Muscle of arm (tissue), 14 donors: ENCODE measurements at places on chromosomes 3 and 15.
A peak's percentile ranks its signal among the peaks of the same experiment; 100 is the strongest.

GRCh38 chr3:153165261-153165681 is 3.2 kb downstream of the RAP2B start:
- peak; percentile 15 for DNase-seq

- DNase-seq: no peak
Measured at GRCh38 chr15:40933517-40933902, 4.4 kb downstream of the DLL4 start.

- DNase-seq: no peak
Measured at GRCh38 chr3:19392150-19392549, 243.8 kb downstream of the KCNH8 start.

GRCh38 chr3:127651516-127652172 is 21.1 kb upstream of the ABTB1 start:
- DNase-seq: no peak

GRCh38 chr15:74593122-74593521 is 22.5 kb upstream of the CLK3 start:
- no peak for DNase-seq

GRCh38 chr15:66946578-66947164 is 118.7 kb upstream of the SMAD3 start:
- peak; percentile 82 for DNase-seq

DNA sequence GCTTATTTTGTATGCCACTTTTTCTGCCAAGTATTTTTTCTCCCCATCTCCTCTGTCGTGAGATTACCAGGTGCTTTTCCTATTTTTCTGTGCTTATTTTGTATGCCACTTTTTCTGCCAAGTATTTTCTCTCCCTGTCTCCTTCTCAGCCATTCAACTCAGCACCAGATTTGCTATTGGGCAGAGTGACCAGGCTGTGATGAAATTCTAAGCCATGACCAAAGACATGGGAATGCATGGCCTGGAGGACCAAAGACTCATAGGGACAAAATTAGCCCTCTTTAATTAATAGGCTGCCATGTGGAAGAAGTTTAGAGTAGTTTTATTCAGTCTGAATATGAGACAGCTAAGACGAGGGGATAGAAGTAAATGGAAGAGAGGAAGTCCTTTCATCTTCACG is 257.4 kb downstream of the SQOR start:
- DNase-seq: peak; percentile 9

DNA sequence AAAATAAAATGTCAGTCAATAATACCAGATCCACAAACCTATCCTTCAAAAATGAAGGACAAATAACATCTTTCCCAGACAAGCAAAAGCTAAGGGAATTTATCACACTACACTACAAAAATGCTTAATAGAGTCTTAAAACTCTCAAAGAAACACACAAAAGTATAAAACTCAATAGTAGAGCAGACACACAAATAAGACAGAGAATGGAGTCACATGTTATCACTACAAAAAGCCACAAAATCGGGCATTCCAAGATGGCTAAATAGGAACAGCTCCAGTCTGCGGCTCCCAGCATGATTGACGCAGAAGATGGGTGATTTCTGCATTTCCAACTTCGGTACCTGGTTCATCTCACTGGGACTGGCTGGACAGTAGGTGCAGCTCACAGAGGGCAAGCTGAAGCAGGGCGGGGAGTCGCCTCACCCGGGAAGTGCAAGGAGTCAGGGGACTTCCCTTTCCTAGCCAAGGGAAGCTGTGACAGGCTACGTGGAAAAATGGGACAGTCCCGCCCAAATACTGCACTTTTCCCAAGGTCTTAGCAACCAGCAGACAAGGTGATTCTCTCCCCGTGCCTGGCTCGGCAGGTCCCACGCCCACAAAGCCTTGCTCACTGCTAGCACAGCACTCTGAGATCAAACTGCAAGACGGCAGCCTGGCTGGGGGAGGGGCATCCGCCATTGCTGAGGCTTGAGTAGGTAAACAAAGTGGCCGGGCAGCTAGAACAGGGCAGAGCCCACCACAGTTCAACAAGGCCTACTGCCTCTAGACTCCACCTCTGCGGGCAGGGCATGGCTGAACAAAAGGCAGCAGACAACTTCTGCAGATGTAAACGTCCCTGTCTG is 46.3 kb downstream of the SENP7 start:
- DNase-seq: no peak

GRCh38 chr15:78930577-78931388 is 14.1 kb downstream of the CTSH start:
- no peak for DNase-seq

GRCh38 chr3:194671511-194671899 is 486 bp downstream of the LSG1 start:
- no peak for DNase-seq

- no peak for DNase-seq
Measured at GRCh38 chr3:144852999-144853398, 881.4 kb downstream of the DIPK2A start.

DNA sequence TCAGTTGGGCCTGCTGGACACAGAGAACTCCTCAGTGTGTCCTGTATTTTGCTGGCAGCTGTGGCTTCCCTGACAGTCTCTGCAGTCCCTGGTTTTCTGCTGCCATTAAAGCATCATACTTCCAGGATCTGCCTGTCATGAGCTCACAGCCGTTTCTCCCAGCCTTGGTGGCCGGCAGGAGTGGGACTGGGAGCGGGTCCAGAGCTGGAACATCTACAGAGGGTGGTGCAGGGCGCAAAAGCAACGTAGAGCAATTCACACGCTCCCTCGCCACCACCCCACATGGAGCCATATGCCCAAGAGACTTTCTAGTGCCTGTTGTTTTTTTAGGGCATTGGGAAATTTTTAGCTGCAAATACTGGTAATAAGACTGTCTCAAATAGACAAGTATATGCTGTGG is 33.6 kb downstream of the ABTB1 start:
- no peak for DNase-seq

GRCh38 chr3:146625186-146625775 is 20.1 kb upstream of the PLSCR5 start:
- DNase-seq: peak; percentile 2
